ENCODE measurements at places on chromosomes 12 and 14. TPM values are rescaled to one million over a fixed set of nuclear protein-coding genes. Genes with fewer than 3 reads are reported as not detected.

Gene DAO
- total RNA-seq: not detected

Gene NRIP2
- total RNA-seq: not detected

GRCh38 chr12:55718015-55718414 is 2.2 kb downstream of the BLOC1S1 start:
- DNase-seq: no peak

GRCh38 chr14:76904100-76904739 is 78.0 kb downstream of the LRRC74A start:
- DNase-seq: peak; percentile 62

GRCh38 chr12:123105211-123105826 is 45.6 kb downstream of the PITPNM2 start:
- DNase-seq: no peak

- DNase-seq: no peak
Observed at GRCh38 chr12:16606991-16607390, 1.0 kb upstream of the LMO3 start.

Gene KCNJ8
- total RNA-seq: 5.4 TPM

- no peak for DNase-seq
Observed at GRCh38 chr14:93645200-93645599, 143.1 kb downstream of the PRIMA1 start.

DNA sequence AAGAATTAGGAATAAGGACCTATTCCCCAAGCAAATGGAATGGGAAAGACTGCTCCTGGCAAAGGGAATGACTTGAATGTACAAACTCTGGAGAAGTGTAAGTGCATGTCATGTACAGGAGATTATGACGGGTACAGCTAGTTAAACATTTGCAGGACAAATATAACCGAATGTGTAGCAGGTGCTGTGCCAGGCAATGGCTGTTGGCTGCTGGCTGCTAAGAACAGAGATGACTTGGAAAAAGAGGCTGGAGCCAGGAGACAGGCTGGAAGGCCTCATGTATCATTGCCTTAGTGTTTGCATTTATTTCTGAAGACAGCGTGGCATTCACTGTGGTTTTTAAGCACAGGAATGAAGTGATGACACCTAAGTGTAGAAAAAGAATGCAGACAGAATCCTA is 136.8 kb downstream of the TTC8 start:
- DNase-seq: no peak

Gene GDF3
- total RNA-seq: not detected

DNA sequence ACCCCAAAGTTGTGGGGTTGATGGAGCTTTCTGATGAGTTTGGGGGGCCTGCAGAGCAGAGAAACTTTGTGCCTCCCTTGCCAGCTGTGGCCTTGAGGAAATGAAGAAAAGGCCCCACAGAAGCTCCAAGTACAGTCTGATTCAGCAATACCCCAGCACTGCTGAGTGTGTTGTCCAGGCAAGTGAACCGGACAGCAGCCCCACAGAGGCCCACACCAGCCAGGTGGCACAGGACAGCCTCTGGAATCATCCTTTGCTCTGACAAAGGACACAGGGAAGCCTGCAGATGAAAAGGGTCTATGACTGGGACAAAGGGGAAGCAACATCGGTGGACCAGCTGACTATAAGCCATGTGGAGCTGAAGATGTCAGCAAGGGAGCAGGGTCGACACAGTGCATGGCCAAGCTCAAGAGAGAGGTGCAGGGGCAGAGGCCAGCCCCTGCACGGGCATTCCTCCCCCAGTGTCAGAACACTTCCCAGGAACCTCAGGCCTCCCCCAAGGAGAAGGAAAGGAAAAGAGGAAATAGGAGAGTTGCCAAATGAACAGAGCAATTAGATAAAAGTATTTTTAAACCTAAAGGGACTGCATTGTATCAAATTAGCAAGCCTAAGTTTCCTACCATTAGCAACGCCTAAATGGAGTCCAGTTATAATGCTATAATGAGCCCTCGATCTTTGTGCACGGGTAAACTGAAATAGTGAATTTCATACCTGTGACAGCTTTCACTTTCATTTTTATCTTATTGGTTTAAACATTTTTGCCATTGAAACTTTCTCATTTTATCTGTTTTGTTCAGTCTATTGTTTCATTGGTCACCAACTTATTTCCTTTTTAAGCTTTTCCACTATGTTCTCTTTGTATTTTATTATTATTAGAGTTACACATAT is 46.3 kb upstream of the PTGDR start:
- no peak for DNase-seq

- no peak for DNase-seq
Observed at GRCh38 chr12:131159660-131160059, 206.0 kb downstream of the ADGRD1 start.

DNA sequence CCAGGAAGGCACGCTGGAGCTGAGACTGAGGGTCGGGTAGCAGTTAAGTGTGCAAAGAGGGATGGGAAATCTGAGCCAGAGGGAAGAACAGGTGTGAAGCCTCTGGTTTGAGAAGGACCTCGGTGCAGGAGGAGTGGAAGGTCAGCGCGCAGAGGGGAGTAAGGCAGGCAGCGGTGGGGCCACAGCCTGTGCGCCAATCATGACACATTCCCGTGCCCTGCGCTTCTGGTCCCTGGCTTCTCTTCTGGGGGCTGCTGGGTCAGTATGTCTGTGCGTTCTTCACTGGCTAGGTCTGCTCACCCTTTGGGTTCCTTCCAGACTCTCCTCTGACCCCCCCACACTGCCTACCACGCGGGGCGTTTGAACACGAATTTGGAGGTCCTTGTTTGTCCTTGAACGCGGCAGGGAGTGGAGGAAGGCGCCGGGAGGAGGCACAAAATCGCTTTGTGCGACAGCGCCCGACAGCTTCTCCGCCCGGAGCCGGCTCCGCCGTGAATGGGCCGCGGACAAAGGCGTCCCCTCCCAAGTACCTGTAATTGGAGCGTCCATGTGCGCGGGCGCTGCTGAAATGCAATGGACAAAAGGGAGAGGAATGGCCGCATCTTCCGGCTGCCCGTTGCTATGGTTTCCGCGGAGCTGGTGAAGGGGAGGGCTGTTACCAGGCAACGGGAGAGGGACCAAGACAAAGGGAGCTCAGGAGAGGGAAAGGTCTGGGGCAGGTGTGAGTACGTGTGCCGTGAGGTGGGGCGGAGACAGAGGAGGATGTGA is 207.2 kb upstream of the SRRM4 start:
- no peak for DNase-seq

- DNase-seq: no peak
Observed at GRCh38 chr12:129696926-129697325, 206.9 kb downstream of the TMEM132D start.

Measured in gastrocnemius medialis (tissue), 4 donors.